ENCODE measurements at places on chromosomes 3 and 15. TPM values are rescaled to one million over a fixed set of nuclear protein-coding genes. Genes with fewer than 3 reads are reported as not detected.

GRCh38 chr3:37218206-37218605 lies 43.8 kb upstream of the LRRFIP2 start:
- no peaks in the 10 kb centered on the region for H3K27me3 ChIP-seq
- no peak for DNase-seq
- H3K4me3 ChIP-seq, result no peak overlapping the region
- no peaks in the 10 kb centered on the region for H3K36me3 ChIP-seq

DNA sequence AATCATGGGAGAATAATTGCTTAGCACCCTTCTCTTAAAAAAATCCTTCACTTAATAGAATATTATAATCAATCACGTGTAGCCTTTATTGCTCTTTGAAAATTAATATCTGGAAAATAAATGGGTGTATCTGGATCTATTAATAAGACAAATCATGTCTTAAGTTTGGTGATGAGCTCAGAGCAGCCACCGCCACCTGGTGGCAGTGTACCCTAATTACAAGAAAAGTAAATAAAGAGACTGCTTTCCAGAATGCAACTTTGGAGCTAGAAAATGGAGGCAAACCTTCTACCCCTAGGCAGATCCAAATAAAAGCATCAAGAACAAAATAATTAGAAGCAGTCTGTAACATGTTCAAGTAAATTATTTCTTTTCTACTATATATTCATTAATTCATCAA lies 43.5 kb downstream of the EPHB1 start:
- H3K27me3 ChIP-seq, result no peaks in the 10 kb centered on the region
- no peak overlapping the region for H3K27ac ChIP-seq

Gene PLSCR2
- total RNA-seq, result not detected

DNA sequence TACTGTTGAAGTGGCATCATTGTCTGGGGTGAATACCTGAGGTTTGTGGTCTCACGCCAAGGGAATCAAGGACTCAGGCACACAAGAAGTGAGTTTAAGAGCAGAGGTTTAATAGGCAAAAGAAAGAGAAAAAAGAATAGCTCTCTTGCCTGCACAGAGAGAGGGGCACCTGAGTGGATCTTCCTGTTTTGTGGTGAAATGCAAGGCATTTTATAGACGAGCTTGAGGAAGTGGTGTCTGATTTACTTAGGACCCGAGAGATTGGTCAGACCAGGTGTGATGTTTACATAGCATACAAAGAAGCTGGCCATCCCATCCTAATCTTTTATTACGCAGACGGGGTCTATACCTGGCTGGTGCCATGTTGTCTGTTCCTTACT lies 13.2 kb downstream of the CCR5 start:
- H3K36me3 ChIP-seq, result no peaks in the 10 kb centered on the region
- no peak for DNase-seq
- no peak overlapping the region for H3K27ac ChIP-seq

GRCh38 chr15:87656372-87656771 lies 600.2 kb downstream of the NTRK3 start:
- DNase-seq, result no peak
- H3K4me3 ChIP-seq, result no peak overlapping the region
- H3K4me1 ChIP-seq, result no peaks in the 10 kb centered on the region
- H3K27ac ChIP-seq, result no peak overlapping the region

- no peaks in the 10 kb centered on the region for H3K4me1 ChIP-seq
- H3K27ac ChIP-seq, result no peak overlapping the region
- H3K4me3 ChIP-seq, result no peak overlapping the region
- H3K36me3 ChIP-seq, result no peaks in the 10 kb centered on the region
- DNase-seq, result no peak
These were observed 785 bp upstream of the MYRIP start for GRCh38 chr3:39808467-39809180.

Gene KCNAB1
- not detected for total RNA-seq

- peaks cover 63% of the 10 kb centered on the region for H3K4me1 ChIP-seq
- peaks cover 4% of the 10 kb centered on the region for H3K36me3 ChIP-seq
- peak overlapping the region; percentile 39 for H3K4me3 ChIP-seq
- H3K27me3 ChIP-seq, result no peaks in the 10 kb centered on the region
- H3K27ac ChIP-seq, result peak overlapping the region; percentile 94
These were observed 10.8 kb downstream of the EDEM1 start for GRCh38 chr3:5198313-5198677.

DNA sequence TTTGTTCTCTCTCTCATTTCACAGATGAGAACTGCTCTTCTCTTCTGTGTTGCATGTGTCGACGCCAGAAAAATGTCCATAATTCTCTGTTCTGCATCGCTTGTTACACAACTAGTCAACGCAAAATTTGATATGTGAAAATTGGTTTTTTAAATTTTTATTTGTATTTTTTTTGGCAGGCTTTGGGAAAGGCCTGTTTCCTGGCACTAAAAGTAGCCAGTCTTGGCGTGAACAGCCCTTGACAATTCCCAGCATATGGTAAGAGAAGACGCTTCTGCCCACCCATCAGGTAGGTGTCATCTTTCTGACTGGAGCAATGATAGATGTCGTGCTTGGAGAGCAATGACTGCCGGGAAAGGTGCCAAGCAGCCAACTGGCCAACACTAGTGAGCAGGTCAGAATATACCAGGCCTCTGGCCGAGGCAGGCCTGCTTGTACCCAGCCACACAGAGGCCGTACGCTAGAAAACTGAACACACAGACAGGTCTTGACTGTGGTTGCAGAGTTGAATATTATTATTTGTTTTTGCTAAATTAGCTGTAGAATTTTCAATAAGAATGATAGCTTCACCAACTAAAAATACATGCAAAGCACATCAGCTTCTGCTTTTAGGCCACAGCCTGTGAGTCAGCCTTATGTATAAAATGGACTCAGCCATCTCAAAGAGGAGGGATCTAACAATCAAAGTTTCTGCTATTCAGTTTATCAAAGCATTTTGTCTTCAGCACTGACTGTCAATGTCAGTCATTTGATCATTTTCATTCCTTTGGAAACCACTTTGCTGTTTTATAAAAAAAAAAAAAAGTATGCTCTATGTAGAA lies 837.5 kb downstream of the MCTP2 start:
- H3K27ac ChIP-seq, result no peak overlapping the region
- no peak for DNase-seq
- H3K4me1 ChIP-seq, result no peaks in the 10 kb centered on the region
- H3K4me3 ChIP-seq, result no peak overlapping the region
- H3K27me3 ChIP-seq, result no peaks in the 10 kb centered on the region
- no peaks in the 10 kb centered on the region for H3K36me3 ChIP-seq

GRCh38 chr3:194364652-194365434 lies 4.7 kb downstream of the LRRC15 start:
- DNase-seq, result no peak
- H3K4me3 ChIP-seq, result no peak overlapping the region
- no peak overlapping the region for H3K27ac ChIP-seq
- no peaks in the 10 kb centered on the region for H3K36me3 ChIP-seq

Gene SOX14
- total RNA-seq, result not detected

Gene LOXL1
- total RNA-seq, result 0.11 TPM

DNA sequence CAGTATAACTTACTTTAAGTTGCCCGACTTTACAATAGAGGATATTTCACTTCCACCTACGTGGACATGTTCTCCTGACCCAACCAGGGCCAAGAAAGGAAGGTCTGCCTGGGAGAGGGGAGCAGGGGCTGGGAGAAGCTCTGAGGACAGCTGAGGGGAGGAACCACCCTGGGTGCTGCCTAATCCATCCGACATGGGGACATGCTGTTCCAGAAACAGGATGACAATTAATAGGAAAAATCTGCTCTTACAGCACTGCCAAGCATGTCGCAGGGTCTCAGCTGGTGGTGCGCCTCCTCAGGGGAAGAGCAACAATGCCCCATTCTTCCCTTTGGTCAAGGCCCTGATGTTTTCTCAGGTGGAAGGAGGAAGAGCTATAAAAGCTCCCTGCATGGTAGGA lies 132.3 kb downstream of the NTRK3 start:
- DNase-seq, result no peak
- H3K36me3 ChIP-seq, result no peaks in the 10 kb centered on the region
- no peak overlapping the region for H3K4me3 ChIP-seq
- no peaks in the 10 kb centered on the region for H3K27me3 ChIP-seq
- no peaks in the 10 kb centered on the region for H3K4me1 ChIP-seq

Gene CCNB2
- total RNA-seq, result 74.1 TPM

GRCh38 chr15:90004252-90004651 lies 3.1 kb downstream of the ZNF710 start:
- peak overlapping the region; percentile 79 for H3K4me3 ChIP-seq
- peak overlapping the region; percentile 85 for H3K27ac ChIP-seq
- H3K36me3 ChIP-seq, result no peaks in the 10 kb centered on the region
- no peaks in the 10 kb centered on the region for H3K27me3 ChIP-seq

GRCh38 chr15:52438047-52438446 lies 90.6 kb downstream of the MYO5A start:
- no peaks in the 10 kb centered on the region for H3K36me3 ChIP-seq
- peaks cover 12% of the 10 kb centered on the region for H3K4me1 ChIP-seq
- peak overlapping the region; percentile 63 for H3K27ac ChIP-seq
- no peaks in the 10 kb centered on the region for H3K27me3 ChIP-seq

Gene UBA3
- 73.9 TPM for total RNA-seq

GRCh38 chr15:33132722-33133345 lies 61.7 kb downstream of the FMN1 start:
- H3K4me3 ChIP-seq, result no peak overlapping the region
- H3K36me3 ChIP-seq, result no peaks in the 10 kb centered on the region
- no peaks in the 10 kb centered on the region for H3K27me3 ChIP-seq
- H3K4me1 ChIP-seq, result no peaks in the 10 kb centered on the region
- DNase-seq, result no peak

DNA sequence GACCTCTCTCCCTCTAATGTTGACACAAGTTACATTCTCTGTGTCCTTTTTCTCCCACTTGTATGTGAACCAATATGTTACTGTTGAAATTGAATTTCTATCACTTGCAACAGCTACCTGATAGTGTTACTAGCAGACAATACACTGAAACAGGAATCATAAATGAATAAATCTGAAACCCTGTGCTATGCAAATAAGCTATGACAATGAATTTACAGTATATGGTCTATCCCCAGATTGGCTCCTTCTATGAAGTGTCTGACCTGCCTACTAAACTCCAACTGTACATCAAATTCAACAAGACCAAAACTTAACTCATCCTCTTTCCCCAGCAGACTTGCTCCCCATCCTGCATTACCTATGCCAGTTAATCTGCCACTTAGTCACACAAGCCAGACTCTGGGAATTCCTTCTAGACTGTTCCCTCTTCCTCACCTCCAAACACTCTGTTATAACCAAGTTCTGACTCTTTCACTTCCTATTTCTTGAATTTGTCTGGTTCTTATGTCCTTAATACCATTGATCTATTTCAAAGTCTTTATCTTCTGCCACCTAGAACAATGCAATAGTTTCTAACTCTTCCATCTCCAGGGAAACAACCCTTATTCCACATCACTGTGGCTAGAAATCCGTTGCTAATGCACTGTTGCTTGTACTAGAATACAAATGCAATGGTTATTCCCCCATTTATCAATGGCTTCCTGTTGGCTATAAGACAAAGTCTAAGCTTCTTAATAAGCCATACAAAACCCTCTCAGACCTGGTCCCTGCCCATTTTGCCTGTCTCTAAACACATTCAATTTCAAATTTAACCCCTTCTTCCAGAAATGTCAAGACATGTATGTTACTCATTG lies 13.4 kb upstream of the ZNF639 start:
- H3K27me3 ChIP-seq, result no peaks in the 10 kb centered on the region
- no peak overlapping the region for H3K27ac ChIP-seq
- DNase-seq, result no peak
- peaks cover 4% of the 10 kb centered on the region for H3K4me1 ChIP-seq

DNA sequence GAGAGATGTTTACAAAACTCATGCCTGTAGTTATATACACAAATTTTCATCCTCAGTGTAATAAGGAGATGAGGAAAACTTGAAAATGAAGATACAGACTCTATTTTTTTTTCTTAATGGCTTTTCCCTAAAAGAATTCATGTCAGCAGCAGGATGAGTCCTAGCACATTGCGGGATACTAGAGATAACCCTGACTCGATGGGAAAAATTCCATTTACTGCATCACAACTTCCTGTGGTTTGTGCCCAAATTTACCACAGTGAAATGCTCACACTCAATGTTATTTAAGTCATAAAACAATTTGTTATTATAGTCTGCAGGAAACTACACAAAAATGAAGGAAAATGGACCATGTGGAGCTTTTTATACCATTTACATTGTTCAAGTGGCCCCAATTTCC lies 581.9 kb upstream of the ZNF717 start:
- H3K4me3 ChIP-seq, result no peak overlapping the region
- H3K36me3 ChIP-seq, result no peaks in the 10 kb centered on the region
- H3K4me1 ChIP-seq, result no peaks in the 10 kb centered on the region
- H3K27me3 ChIP-seq, result no peaks in the 10 kb centered on the region

- peaks cover 53% of the 10 kb centered on the region for H3K4me1 ChIP-seq
- no peaks in the 10 kb centered on the region for H3K36me3 ChIP-seq
- peak overlapping the region; percentile 6 for H3K4me3 ChIP-seq
- no peaks in the 10 kb centered on the region for H3K27me3 ChIP-seq
- peak overlapping the region; percentile 94 for H3K27ac ChIP-seq
- DNase-seq, result no peak
These were observed 14.3 kb downstream of the ZBTB38 start for GRCh38 chr3:141382571-141382970.

GRCh38 chr15:65305776-65306175 lies 1.3 kb downstream of the RNU5B-1 start:
- H3K27ac ChIP-seq, result no peak overlapping the region
- no peaks in the 10 kb centered on the region for H3K27me3 ChIP-seq
- no peak overlapping the region for H3K4me3 ChIP-seq

- no peaks in the 10 kb centered on the region for H3K4me1 ChIP-seq
- no peaks in the 10 kb centered on the region for H3K27me3 ChIP-seq
- no peaks in the 10 kb centered on the region for H3K36me3 ChIP-seq
- H3K4me3 ChIP-seq, result no peak overlapping the region
- no peak overlapping the region for H3K27ac ChIP-seq
These were observed 72.4 kb upstream of the FOXB1 start for GRCh38 chr15:59931646-59932261.

Gene ALDH1A2
- total RNA-seq, result 0.92 TPM

DNA sequence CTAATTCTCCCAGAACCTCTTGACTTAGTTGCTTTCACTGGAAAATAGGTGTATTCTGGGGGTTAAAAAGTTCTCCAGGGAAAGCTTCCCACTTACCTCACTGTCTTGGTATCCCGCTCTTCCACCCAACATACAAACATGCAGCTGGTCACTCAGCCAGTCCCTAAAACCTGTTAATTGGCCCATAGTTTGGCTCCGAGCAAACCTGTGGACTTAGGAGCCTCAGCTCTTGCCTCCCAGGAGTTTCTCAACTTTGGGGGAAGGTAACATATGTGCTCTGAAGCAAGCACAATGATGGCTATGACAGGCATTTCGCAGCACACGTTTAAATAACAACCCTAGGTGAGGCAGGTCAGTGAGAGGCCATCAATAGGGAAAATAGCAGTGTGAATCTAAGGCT lies 25.8 kb upstream of the LRRFIP2 start:
- no peaks in the 10 kb centered on the region for H3K27me3 ChIP-seq
- no peaks in the 10 kb centered on the region for H3K4me1 ChIP-seq
- no peak overlapping the region for H3K4me3 ChIP-seq
- no peak overlapping the region for H3K27ac ChIP-seq
- no peak for DNase-seq

- H3K27ac ChIP-seq, result no peak overlapping the region
- H3K27me3 ChIP-seq, result no peaks in the 10 kb centered on the region
- H3K36me3 ChIP-seq, result no peaks in the 10 kb centered on the region
- no peaks in the 10 kb centered on the region for H3K4me1 ChIP-seq
- H3K4me3 ChIP-seq, result no peak overlapping the region
These were observed 19.5 kb downstream of the SETMAR start for GRCh38 chr3:4322635-4323034.

Gene GOLGA8K
- not detected for total RNA-seq
